ENCODE measurements at places on chromosomes 11 and 22. TPM values are rescaled to one million over a fixed set of nuclear protein-coding genes. Genes with fewer than 3 reads are reported as not detected.

Gene BCO2
- total RNA-seq, result 0.79 TPM

Gene GLYAT
- total RNA-seq, result not detected

Gene ZNF195
- 18.0 TPM for total RNA-seq

Gene PDHX
- total RNA-seq, result 30.5 TPM
